ENCODE measurements at places on chromosomes 13 and 19.

GRCh38 chr19:15170345-15170744 lies 30.4 kb downstream of the NOTCH3 start:
- DNase-seq: no peak

DNA sequence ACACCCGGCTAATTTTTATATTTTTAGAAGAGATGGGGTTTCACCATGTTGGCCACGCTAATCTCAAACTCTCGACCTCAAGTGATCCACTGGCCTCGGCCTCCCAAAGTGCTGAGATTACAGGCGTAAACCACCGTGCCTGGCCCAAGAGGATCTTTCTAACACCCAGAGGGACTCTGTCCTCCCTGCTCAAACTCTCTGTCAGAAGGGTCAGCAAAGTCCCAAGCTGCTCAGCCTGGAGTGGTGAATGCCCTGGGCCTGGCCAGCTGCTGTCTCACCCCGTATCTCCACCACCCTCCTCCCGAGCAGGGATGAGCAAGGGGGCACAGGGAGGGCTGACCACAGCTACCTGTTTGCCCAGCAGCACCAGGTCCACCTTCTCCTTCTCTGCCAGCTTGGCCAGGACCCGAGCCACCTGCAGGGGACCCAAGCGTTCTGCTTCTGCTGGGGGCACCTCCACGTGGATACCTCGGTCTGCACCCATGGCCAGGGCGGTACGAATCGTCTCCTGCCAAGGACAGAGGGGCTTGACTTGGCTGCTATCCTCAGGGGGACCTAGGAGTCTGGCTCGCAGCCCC lies 10.9 kb upstream of the VSIG10L start:
- DNase-seq: no peak

GRCh38 chr19:34556488-34556887 lies 74.9 kb downstream of the WTIP start:
- DNase-seq: no peak

DNA sequence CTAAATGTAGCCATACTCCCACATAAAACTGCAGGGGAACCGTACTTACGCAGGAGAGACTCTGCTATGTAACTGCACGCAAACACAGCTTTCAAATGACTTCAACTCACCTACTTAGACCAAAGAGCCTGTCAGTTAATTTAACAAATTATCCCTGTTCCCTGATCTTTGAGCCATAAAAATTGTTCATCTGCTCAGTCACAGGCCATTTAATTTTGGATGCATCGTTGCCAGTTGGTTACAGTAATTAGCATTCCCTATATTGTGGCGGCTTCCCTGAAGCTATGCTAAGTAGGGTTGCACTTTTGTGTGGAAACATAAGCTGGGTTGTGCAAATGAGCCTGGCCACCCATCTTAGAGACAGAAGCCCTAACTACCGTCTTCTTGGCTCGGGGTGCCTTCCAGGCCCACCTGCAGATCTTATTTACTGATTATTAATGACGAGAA lies 21.2 kb upstream of the OBI1 start:
- DNase-seq: no peak

DNA sequence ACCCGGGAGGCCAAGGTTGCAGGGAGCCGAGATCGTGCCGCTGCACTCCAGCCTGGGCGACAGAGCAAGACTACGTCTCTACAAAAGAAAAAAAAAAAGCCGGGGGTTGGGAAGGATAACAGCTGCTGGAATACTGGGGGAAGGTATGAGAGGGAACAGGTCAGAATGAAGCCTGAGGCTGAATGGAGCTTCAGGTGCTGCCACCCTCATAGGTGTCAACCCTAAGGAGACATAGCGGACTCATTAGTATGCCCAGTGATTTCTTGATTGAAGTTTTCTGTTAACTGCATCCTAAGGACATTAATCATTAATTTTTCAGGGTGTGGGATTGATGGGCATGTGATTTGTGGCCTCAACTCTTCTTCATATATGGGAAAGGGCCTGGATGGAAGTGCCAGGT lies 6.0 kb downstream of the SMARCA4 start:
- DNase-seq: no peak

GRCh38 chr19:58406818-58407657 lies 1.4 kb upstream of the ZNF584 start:
- DNase-seq: no peak

DNA sequence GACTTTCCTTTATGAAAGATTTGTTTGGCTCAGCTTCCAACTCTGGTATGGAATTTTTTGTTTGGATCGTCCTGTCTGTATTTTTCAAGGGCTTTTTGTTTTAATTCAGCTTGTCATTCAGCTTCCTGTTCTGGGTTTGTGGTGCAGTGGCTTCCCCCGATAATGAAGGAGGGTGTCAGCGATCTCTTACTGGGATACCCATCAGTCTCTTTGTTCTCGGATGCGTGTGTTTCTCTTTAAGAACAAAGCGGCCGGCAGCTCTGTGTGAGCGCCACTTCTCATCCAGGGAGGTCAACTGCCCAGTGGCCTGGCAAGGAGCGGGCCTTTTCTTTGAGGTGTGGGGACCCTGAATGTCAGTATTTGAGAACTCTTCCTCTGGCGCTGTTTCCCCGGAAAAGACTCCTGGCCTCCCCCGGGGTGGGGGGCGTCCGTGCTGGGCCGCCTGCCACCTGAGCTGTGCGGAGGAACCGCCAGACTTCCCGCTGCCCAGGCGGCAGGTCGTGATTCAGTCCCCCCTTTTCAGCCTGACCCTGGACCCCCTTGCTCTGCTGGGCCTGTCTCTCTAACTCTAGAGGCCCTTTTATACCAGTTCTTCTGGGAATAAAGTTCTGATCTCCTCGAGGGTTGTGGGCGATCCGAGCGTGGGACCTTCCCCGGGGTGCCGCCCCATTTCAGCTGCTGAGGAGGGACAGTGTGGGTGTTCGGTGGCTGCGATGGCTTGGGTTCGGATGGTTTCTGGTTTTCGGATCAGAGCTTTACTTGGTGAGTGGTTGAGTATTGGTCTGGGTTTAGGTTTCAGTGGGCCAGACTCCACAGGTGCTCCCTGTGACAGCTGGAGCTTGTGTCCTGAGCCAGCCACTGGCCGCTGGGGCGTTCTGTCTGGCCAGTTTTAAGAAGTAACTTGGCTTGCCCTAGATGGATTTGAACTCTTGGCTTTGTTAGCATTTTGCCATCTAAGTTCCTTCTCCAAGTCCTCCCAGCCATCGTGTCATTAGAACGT lies 3.4 kb downstream of the SF3A2 start:
- no peak for DNase-seq

GRCh38 chr13:77859450-77859849 lies 59.2 kb downstream of the EDNRB start:
- no peak for DNase-seq

GRCh38 chr13:50805805-50806204 lies 37.7 kb downstream of the DLEU7 start:
- no peak for DNase-seq

DNA sequence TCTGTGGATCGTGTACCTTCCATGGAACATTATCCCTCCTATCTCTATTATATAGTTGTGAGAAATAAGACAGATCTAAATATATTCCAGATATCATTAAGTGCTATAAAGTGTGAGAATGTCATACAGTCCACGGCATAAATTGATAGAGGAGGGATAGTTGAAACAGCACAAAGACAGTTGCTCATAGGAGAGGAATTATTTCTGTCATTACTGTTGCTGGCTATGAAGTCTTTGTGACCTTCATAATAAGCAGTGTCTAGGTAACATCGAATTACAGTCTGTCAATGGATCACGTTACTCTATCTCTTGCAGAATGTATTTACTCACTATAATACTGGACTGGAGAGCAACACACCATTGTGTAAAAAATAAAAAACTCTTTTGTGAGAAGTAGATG lies 671.5 kb upstream of the PCDH20 start:
- no peak for DNase-seq

DNA sequence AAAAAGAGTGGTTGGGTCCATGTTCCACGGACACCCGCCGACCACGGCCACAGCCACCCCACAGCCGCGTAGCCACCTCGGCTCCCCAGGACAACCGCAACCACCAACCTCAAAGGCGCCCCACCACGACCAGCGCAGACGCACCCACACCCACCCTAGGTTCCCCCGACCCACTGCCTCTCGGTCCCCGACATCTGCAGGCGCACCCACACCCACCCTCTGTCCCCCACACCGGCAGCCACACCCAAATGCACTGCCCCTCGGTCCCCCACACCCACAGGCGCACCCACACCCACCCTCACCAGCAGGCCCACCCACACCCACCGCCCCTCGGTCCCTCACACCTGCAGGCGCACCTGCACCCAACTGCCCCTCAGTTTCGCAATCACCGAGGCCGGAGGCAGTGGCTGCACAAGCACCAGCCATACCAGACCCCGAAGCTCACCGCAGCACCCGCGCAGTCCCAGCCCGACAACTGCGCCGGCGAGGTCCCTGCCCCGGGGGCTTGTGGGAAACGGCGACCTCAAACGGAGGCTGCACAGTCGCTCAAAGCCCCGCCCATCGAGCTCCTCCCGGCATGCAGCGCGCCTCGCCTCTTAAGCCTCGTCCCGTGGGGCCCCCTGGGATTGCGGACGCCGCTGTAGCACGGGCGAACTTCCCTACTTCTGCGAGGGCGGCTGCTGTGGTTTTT lies 18.3 kb downstream of the ZNF77 start:
- no peak for DNase-seq

DNA sequence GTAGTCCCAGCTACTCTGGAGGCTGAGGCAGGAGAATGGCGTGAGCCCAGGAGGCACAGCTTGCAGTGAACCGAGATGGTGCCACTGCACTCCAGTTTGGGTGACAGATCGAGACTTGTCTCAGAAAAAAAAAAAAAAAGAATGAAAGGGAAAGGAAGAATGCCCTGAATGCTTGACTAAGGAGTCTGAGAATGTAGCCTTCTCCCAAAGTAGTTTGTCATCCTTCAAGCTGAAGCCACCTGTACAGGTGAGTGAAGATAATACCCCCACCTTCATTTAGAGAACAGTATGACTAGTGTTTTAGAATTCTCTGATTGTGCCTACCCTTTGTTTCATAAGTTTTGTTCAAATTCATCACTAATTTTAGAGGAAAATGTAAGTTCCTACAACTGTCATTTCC lies 5.9 kb downstream of the RCBTB1 start:
- DNase-seq: no peak

DNA sequence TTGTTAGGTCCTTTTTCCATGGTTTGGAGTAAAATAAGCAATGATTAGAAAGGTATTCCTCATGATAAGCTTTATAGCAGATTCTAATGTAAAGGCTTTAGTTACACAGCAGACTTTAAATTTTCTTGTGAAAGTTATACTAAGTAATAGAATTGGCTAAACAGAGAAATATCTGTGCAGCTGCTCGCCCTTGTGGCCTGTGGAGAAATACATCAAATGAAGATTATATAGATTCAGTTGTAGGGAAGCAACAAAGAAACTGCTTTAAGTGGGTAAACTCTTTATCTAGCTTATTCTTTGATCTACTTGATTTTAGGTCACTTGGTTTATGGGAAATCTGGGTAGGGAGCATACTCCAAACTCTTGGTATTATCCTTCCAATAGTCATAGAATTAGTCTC lies 1269.7 kb upstream of the SPRY2 start:
- no peak for DNase-seq

GRCh38 chr13:75398072-75398471 lies 83.9 kb downstream of the TBC1D4 start:
- DNase-seq: no peak

GRCh38 chr13:81987677-81988357 lies 1646.9 kb upstream of the SPRY2 start:
- no peak for DNase-seq

DNA sequence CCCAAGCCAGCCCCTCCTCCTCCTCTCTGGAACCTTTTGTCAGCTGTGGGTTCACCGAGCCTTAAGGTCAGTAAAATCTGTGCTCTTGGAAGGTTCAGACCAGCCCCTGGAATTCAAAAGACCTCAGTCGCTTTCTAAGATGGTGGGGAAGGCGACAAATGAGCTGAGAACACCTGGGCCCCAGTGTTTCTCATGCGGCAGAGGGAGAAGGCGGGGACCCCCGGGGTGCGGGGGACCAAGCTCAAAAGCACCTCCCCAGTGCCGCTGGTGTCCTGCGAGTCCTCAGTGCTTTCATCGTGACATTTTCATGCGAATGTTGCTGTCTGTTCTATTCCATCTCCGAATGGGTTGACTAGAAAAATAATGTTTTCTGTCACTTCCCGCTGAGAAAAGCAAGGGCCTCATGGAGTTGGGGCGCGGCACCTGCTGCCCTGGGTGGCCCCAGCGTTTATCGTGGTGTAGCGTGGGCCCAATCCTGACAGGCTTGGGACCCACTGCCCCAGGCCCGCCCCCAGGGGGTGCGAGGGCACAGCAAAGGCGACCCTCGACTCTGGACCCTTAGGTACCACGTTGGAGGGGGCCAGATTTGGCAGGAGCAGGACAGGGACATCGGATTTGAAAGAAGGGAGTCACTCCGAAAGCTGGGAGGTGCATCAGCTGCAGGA lies 751 bp upstream of the NTN5 start:
- DNase-seq: no peak

GRCh38 chr19:38543807-38544568 lies 73.8 kb downstream of the MAP4K1 start:
- no peak for DNase-seq

GRCh38 chr13:91644806-91645205 lies 246.4 kb downstream of the GPC5 start:
- no peak for DNase-seq

DNA sequence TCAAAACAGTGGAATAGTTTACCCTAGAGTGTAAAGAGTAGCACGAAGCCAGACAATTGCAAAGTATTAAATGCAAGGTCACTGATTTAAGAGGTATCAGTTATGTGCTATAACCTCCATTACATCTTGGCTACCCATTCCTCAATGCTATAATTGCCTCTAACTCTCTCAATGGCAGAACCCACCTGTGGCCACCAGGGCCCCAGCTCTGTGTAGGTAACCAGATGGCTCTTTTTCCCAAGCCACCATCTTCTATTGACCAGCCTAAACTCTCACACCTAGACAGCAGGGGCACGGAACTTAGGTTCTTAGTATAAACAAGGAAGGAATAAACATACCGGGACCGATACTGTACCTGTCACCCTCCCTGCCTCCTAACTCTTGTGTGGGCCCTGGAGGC lies 277.6 kb downstream of the PCDH9 start:
- no peak for DNase-seq

DNA sequence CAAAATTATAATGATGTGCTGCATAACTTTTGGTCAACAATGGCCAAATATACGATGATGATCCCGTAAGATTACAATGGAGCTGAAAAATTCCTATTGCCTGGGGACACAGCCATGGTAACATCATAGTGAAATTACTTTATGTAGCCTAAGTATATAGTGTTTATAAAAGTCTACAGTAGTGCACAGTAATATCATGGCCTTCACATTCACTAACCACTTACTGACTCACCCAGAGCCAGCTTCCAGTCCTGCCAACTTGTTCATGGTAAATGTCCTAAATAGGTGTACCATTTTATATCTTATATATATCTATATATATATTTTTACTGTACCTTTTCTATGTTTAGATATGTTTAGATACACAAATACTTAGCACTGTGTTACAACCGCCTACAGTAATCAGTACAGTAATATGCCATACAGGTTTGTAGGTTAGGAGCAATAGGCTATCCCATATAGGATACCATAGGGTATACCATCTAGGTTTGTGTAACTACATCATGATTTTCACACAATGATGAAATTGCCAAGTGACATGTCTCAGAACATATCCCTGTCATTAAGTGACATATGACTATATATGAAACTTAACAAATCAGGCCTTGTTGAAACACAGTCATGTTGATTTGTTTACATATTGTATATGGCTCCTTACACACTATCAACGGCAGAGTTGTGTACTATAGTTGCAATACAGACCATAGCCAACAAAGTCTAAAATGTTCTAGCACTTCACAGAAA lies 23.7 kb downstream of the DIS3 start:
- no peak for DNase-seq

GRCh38 chr13:112614835-112615234 lies 26.9 kb upstream of the TUBGCP3 start:
- no peak for DNase-seq

Measured in activated T-helper 1 cell treated with anti-CD3 and anti-CD28 coated beads, Interleukin-2, amount 50 U/mL, for 16 hours (primary cell).